ENCODE measurements at places on chromosomes 2 and 18.

DNA sequence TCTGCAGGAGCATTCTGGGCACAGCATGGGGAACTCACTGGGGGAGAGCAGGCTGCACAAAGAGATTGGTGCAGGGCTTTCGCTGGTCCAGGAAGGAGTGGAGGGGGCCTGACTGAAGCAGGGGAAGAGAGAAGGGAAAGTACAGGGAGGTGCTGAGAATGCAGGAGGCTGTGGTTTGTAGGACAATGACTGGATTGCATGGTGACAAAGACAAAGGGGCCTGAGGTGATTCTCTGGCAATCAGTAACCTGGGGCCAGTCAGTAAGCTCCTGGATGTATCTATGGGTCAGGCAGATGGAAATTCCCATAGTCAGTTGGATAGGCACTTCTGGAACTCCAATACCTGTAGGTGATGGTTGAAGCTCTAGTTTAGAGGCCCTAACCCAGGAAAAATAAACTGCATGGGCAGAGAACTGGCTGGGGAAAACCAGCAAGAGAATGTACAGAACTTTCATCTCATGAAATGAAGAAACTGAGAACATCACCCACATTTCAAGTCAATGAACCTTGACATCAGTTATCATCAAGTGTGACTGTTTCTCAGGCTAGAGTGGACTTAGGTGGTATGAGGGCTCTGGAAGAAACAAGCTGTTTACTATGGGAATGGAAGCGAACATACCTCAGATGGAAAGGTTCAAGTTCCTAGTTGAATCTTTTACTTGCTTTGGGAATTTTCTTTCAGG lies 193.2 kb downstream of the TPGS2 start:
- DNase-seq = no peak

- no peak for DNase-seq
These were observed 149.9 kb downstream of the PLCL1 start for GRCh38 chr2:197954328-197954727.

DNA sequence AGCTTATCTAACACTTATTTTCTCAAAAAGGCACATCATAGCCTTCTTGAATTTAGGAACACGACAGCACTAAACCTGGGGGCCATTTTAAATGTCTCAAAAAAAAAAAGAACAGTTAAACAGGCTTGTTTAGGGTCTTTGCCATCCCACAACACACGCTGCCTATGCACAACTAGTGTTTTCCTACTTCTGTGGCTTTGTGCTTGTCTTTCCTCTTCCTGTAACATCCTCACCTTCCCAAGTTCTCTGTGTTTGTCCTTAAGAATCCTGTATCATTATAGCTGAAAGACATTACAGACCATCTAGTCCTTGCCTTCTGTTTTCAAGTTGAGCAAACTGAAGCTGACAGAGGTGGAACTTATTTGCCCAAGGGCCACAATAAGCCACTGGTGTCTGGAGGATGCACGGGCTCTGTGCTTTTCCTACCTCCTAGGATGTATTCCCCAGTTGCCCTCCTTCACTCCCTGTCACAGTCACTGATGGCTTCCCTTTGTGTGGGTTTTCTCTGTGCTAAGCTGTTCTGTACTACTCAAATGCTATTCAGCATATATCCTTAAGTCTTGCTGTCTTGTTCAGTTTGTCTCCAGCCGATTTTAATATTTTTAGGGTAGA lies 22.6 kb downstream of the SNRPD1 start:
- DNase-seq = no peak

GRCh38 chr2:183078163-183078463 lies 434 bp upstream of the DUSP19 start:
- DNase-seq = no peak
